ENCODE measurements at places on chromosomes 12 and 14.

- DNase-seq: no peak
These were observed 13.1 kb upstream of the TMTC1 start for GRCh38 chr12:29796823-29797263.

- DNase-seq: no peak
These were observed 630 bp downstream of the PLEKHH1 start for GRCh38 chr14:67533754-67534085.

DNA sequence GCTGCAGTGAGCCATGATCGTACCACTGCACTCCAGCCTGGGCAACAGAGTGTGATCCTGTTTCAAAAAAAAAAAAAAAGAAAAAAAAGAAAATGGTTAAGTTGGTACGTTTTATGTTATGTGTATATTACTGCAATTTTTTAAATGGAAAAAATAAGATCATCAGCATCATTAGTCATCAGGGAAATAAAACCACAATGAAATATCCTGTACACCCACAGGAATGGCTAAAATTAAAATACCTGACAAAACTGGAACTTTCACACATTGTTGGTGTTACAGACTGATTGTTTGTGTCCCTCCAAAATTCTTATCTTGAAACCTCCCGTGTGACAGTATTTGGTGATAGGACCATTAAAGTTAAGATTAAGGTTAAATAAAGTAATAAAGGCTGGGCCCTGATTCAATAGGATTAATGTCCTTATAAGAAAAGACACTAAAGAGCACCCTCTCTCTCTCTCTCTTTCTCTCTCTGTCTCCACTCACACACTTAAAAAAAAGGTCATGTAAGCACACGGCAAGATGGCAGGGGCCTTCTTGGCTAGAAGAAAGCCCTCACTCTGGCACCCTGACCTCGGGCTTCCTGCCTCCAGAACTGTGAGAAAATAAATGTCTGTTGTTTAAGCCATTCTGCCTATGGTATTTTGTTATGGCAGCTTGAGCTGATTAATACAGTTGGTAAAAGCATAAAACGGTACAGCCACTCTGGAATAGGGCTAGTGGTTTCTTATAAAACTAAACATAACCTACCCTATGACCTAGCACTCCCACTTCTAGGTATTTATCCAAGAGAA lies 48.3 kb upstream of the ZFP36L1 start:
- DNase-seq: no peak

DNA sequence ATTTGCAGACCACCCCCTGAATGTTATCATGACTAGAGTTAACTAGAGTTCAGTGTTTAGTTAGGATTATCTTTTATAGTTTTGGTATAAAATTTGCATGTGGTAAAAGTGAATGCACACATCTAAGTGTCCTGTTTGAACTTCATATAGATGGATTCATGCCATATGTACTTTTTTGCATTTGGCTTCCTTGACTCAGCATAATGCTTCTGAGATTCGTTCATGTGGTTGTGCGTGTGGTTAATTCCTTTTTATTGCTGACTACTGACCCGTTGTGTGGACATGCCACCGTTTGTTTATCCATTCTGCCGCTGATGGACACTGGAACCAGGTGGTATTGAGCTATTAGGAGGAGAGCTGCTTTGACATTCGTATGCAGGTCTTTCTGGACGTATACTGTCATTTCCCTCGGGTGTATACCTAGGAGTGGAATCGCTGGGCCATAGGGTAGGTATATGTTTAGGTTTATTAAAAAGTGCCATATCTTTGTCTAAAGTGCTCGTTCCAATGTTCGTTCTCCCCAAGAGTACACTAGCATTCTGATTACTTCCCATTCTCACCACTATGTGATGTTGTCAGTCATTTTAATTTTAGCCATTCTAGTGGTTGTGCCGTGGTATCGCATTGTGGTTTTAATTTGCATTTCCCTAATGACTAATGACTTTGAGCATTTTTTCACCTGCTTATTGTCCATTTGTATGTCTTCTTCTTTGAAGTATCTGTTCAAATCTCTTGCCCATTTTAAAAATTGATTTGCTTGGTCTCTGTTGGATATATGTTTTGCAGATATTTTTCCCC lies 37.7 kb downstream of the RIN3 start:
- DNase-seq: no peak

DNA sequence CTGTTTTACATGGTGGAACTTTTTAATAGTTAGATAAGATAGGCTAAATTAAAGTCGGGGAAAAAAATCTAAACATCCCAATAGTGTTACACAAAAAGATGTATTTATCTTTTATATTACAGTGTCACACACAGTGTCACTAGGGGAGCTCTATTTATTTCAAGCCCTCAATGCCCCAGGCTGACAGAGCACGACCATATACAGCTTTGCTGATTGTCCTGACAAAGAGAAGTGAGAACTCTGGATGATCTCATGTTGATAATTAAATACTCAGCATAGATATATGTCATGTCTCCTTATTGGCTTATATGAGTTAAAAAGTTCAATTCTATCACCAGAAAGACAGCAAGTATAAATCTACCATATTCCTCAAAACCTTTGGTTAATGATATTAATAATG lies 594.3 kb downstream of the LRFN5 start:
- DNase-seq: no peak

DNA sequence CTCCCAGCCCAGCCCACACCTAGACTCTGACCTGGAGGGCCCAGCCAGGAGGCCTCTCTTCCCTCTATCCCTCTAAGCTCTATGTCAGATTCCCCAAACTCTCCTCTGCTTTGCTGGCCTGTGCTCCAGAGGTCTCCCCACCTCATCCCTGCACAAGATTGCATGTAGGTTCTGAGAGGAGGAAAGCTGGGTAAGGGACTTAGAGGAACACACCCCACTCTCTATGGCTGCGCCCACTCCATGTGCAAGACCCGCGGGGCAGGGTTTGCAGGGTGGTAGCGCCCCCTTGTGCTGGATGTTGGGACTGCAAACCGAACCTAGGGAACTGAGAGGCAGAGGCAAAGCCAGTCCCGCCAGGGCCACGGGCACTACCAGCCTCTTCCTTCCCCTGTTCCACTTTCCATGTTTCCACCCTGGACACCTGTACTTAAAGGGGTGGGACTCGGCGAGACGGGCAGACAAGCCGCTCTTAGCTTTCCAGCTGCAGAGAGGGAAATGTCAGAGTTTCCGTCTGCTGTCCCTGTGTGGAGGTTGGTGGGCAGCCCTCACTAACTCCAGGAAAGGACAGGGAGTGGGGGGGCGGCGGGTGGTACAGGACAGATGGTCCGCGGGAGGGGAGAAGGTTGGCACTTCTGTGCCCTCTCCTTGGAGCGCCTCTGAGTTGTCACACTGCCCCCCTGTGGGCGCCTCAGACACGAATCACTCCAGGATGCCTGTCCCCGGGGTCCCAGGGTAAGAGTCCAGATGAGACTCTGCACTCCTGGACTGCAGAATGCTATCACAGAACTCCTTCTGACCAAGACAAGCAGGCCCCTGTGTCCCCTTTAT lies 16.8 kb downstream of the MMP14 start:
- DNase-seq: peak; percentile 85

DNA sequence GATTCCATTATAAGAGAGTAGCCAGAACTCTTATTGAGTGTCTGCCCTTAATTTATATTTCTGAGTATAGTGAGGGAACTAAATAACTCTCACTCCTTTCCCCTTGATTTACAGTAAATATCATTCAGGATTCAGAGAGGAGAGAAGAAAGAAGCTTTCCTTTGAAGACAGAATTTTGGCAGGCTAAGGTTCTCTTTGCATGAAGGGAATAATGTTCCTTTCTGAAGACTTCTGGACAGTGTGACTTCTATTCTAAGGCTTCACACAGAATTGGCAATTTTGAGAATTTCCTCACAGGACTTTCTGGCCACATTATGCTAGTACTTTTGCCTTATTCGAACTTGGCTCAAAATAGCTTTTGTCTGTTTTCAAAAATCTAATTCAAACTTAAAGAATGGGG lies 352.2 kb upstream of the FBXO33 start:
- no peak for DNase-seq

DNA sequence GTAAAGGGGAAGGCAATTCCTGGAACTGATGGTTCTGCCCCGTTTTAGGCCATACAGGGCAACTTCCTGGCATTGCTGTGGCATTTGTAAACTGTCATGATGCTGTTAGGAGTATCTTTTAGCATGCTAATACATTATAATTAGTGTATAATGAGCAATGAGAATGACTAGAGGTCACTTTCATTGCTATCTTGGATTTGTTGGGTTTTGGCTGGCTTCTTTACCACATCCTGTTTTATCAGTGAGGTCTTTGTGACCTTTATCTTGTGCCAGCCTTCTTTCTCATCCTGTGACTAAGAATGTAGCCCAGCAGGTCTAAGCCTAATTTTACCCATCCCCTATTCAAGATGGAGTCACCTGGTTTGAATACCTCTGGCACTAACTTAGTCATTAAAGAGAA lies 51.2 kb downstream of the TESPA1 start:
- DNase-seq: no peak

DNA sequence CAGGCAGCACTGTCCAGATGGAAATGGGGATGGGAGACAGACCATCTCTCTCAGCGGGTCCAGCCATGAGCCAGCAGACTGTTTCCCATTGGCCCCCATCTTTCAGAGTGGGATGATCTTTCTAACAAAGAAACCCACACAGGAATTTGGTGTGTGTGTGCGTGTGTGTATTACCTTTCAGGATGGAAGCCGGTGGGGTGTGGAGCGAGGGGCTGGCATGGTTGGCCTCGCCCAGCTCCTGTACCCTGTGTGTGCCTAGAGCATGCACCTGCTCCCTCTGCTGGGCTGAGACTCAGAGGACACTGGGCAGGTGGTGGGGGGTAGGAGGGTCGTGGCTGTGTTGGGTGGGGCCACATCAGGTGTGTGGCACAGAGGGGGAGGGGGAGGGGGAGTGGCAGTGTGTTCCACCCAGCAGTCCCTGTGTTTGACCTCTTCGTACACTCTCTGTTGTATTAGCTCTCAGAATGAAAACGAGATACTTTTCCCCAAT lies 33.0 kb upstream of the TSPAN9 start:
- no peak for DNase-seq

DNA sequence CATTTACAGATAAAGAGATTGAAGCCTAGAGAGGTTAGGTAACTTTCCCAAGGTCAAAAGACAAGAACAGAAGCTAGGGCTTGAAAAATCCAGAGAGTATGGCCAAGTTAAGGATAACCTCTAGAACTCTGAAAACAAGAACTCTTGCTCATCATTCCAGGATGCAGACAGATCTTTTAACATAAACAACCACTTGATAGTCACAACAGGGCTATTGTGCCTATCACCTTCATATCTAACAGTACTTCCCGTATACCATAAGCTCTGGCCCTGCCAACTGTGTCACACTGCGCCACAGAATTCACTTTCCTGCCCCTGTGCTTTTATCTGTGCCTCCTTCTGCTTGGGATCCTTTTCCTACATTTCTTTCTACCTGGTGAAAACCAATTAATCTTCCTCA lies 18.2 kb downstream of the ERP29 start:
- no peak for DNase-seq

DNA sequence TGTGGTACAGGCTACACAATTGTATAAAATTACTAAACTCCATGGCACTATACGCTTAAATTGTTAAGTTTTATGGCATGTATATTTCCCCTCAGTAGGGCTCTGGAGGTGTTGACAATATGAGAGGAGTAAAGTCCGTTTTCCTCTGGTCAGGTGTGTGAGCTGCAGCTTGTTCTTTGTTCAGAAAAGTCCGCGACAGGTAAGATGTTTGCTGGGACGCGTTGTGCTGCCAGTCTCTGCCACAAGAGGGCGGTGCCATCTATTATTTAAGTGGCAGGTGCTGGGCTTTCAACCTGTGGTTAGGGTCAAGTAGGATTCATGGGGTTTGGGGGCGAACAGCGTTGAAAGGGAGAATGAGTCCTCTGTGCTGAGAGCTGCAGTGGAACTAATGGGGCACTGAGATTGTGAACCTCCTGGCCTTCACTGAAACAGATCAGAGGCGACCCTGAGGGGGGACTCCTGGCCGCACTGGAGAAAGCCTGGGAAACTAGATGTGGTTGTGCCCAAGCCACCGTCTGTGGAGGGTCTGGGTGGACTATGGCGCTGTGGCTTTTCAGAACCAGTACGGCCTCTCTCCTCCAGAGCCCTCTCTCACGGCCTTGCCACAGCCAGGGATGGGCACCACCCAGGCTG lies 179.0 kb downstream of the SLC15A4 start:
- no peak for DNase-seq

DNA sequence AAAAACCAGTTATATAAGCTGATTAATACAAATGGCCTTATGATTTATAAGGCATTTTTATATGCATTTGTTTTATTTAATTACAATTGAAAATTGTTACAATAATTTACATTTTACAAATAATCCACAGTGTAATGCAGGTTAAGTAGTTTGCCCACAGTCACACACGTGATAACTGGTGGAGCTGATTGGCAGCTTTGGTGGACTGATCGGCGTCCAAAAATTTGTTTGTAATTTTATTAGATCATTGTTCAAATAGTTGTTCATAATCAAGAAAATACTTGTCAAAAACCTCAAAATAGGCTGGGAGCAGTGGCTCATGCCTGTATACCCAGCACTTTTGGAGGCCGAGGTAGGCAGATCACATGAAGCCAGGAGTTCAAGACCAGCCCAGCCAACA lies 59.7 kb downstream of the AEBP2 start:
- no peak for DNase-seq

- no peak for DNase-seq
These were observed 1.0 kb downstream of the NUP37 start for GRCh38 chr12:102118874-102119273.

All from stimulated activated CD4-positive, alpha-beta T cell treated with anti-CD3 and anti-CD28 coated beads, TNF-alpha, amount 100 ng/mL, for 4 hours (primary cell).